ENCODE measurements at places on chromosomes 6 and 20.
A peak's percentile ranks its signal among the peaks of the same experiment; 100 is the strongest.

GRCh38 chr6:11085758-11086435 is 7.7 kb upstream of the SMIM13 start:
- no peak for DNase-seq

GRCh38 chr20:63351811-63352591 is 9.1 kb downstream of the CHRNA4 start:
- no peak for DNase-seq

DNA sequence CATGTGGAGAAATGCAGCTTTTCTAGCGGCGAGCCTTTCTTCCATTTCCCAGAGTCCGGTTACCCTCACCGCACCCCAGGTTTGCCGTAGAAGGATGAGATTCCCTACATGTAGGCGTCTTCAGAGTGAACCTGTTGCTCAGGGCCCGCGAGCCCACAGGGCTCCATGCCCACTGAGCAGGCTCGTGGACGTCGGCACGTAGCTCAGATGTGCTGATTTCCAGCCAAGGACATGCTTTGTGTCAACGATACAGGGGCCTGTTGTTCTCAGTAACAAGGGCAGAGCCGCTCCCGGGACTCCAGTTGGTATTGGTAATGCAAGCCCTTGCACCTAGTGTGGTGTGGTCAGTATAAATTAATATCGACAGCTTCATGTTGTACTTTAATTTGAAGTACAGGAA is 159.6 kb downstream of the MTHFD1L start:
- DNase-seq = peak; percentile 46

- DNase-seq = no peak
These were observed 41.4 kb downstream of the SCAND1 start for GRCh38 chr20:35912881-35913280.

GRCh38 chr6:15745781-15746180 is 83.0 kb upstream of the DTNBP1 start:
- no peak for DNase-seq

DNA sequence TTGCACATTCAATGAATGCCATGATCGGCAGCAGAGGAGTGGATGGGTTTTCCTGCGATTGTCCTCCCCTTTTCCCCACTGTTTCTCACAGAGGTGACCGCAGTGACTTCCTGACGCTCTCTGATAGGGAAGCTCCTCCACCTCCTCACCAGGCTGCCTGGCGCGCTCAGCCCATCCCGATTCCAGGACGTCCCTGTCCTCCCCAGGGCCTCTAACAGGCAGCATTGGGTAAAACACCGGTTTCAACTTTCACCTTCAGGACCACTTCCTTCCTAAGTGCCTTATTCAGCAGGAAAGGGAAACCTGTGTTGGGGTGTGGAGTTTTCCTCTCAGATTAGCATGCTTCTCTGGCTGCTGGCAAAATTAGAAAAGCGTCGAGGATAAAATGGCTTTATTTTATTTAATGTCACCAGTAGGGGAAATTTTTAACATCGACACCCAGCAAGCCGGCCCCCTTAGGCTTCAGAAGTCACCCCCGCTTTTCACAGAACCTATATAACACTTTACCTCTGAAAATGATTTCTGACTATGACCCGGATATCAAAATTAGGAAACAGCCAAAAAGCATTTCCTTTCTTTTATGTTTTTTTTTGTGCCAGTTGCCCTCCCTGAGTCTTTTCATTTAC is 570.4 kb upstream of the GJE1 start:
- peak; percentile 79 for DNase-seq

- no peak for DNase-seq
These were observed 85.5 kb upstream of the RPS6KA2 start for GRCh38 chr6:166712286-166713228.

GRCh38 chr6:157455731-157456523 is 74.9 kb downstream of the ZDHHC14 start:
- no peak for DNase-seq

DNA sequence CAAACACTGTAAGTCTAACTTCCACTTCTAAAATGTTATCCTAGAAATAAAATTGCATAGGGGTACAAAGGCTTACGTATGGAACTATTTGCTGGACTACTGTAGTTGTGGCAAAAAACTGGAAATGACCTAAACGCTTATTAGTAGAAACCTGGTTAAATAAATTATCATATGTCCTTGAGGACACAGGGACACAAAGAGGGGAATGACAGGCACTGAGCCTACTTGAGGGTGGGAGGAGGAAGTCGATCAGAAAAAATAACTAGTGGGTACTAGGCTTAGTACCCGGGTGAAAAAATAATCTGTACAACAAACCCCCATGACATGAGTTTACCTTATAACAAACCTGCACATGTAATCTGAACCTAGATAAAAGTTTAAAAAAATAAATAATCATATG is 28.4 kb downstream of the BCAS1 start:
- DNase-seq = no peak

- DNase-seq = peak; percentile 34
These were observed 16.2 kb upstream of the SSTR4 start for GRCh38 chr20:23018941-23019340.

- DNase-seq = no peak
These were observed 2.4 kb upstream of the PYGB start for GRCh38 chr20:25245461-25245860.

DNA sequence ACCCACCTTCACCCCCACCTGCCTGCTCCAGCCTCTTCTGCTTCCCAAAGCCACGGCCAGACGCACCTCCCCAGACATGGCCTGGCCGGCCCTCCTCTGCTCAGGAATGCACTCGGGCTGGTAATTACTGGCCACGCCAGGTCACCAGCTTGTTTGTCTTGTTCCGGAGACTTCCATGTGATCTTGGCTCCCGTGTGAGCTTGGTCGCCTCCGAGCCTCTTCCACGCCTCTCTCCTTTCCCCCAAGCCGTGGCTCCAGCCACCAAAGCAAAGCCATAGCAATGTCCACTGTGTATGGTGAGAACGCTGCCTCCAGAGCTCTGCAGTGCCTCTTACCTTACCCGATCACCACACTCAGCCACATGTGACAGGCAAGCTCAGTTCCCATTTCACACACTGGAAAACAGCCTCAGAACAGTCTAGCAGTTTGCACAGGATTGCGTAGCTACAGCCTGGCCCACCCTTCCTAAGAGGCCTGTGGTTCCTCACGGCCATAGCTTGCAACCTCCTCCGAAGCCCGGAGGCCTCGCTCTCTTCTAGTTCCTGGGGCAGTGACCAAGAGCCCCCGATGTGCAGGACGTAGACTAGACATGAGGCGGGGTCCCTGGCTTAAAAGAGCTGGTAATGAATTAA is 48.1 kb upstream of the AFDN start:
- peak; percentile 94 for DNase-seq

DNA sequence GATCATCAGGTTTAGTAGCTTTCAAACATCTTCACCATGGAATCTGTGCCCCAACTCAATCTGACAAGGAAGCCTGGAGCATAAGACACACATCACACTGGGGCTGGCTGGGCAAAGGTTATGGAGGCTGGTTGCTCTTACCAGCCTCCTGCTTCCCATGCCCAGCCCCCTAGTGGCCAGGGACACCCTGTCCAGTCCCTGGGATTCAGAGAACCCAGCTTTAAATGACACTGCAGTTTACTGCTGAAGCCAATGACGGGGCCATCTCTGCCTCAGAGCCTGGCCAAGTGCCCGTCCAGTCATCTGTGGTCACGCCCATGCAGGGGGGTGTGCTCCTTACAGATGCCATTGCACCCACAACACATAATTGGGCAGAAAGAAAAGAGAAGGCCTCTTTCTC is 272.9 kb downstream of the SMOC2 start:
- DNase-seq = peak; percentile 59
